ENCODE measurements at places on chromosomes 7 and 10.

GRCh38 chr10:21479570-21480315 is 45.7 kb downstream of the SKIDA1 start:
- DNase-seq: no peak

DNA sequence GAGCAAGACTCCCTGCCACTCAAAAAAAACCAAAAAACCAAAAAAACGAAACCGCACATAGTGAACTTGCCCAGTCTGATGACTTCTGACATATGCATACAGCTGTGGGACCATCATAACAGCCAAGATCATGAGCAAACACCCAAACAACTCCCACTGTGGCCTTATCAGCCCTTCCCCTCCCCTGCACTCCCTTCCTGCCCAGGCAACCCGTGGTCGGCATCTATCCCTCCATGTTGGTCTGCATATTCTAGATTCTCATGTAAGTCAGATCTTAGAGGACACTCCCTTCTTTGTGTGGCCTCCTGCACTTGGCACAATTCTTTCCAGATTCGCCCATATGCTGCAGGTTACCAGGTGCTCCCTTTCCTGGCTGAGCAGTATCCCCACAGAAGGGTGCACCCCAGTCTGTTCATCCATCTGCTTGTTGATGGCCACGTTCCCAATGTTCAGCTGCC is 72.8 kb downstream of the GNA12 start:
- no peak for DNase-seq

DNA sequence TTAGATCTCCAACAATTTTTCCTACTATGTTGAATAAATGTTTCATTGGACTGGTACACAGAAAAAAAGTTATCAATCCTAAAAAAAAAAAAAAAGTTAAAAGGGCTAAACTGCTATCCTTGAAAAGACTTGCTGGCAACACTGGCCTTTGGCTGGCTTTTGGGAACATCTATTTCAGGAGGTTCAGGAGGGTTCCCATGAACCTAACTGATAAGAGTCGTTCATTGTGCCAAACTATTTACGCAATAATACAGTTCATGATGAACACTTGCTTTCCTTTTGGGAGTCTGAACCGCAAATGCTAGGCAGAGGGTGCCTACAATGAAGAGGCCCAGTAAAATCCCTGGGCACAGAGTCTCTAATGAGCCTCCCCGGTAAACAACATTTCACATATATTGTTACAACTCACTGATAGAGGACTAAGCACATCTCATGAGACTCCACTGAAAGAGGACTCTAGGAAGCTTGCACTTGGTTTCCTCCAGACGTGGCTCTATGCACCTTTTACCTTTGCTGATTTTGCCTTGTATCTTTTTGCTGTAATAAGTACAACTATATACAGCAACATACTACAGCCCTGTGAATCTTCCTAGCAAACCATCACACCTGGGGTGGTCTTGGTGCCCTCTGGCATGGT is 45.0 kb downstream of the ZFAND4 start:
- DNase-seq: no peak

DNA sequence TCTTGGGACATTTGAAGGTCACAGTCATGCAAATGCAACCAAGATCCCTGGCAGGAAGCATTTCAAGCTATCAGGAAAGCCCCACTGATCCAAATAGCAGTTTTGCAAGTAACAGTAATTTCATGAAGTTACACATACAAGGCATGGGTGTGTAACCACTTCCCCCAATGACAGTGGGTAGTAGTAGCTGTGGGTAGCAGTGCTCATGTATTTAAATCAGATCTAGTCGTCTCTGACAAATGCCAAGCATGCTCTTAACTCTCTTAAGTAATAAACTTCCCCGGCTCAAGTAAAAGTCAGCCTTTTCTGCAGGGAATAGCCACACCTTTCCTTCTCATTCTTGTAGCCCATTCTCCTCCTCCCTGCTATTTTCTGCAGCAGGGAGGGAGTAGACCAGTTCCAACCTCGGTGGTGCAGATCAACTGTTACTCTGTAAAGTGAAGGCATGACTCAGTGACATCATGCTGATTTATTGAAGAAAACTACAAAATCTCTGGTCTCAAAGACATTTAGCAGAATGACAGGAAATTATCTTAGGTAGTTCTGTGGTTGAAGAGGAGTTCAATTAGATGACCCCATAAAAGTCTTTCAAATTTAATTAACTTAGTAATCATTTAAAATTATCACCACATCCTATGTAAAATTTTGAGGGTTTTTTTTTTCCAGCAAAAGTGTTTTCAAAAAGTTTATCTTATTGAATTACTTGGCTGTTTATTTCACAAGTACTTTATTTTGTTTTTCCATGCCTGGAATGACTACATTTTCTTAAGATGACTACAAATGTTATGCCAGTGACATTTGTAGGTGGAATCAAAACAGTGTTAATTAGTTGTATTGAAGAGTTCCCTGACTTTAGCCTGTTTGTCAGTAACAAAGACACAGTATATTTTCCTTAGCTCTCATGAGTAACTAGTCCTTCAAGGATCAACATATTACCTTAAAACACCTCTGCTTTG is 568.3 kb downstream of the INHBA start:
- DNase-seq: no peak

GRCh38 chr7:16978358-16979244 is 96.8 kb upstream of the AGR3 start:
- DNase-seq: no peak

Measured in stimulated activated CD8-positive, alpha-beta memory T cell treated with anti-CD3 and anti-CD28 coated beads, Interleukin-2, amount 100 ng/mL, for 1 hour (primary cell).